Activated naive CD8-positive, alpha-beta T cell treated with anti-CD3 and anti-CD28 coated beads, Interleukin-2, amount 10 ng/mL, durations not matched to agents 7 days and 5 days (primary cell): ENCODE measurements at places on chromosomes 7 and 10. TPM values are rescaled to one million over a fixed set of nuclear protein-coding genes. Genes with fewer than 3 reads are reported as not detected.

Gene FAM24B
- total RNA-seq, result 19.1 TPM

Gene ZP3
- total RNA-seq, result 0.80 TPM

Gene PRSS37
- total RNA-seq, result not detected

GRCh38 chr7:39656415-39656814, 33.0 kb downstream of the RALA start:
- no peak for DNase-seq

DNA sequence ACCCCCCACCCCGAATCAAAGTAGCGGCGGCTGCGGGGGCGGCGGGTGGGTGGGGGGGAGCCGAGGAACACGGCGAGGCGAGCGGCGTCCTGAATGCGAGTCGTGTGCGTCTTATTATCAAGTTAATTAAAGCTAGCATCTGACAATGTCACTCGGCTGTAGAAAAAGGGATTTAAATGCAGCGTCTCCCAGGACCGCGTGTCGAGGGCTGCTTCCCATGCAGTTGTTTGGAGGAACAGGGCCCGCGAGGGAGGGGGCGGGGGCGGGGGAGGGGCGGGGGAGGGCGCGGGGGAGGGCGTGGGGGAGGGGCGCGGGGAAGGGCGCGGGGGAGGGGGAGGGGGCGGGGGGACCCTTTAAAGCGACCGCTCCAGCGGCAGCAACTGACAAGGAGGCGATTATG, 2.7 kb upstream of the UNCX start:
- DNase-seq, result no peak

GRCh38 chr7:88669913-88670312, 89.6 kb upstream of the ZNF804B start:
- no peak for DNase-seq

GRCh38 chr7:25391295-25391861, 163.1 kb upstream of the NPVF start:
- DNase-seq, result no peak

GRCh38 chr10:124559372-124560132, 97.9 kb downstream of the LHPP start:
- DNase-seq, result no peak

GRCh38 chr7:77542895-77543294, 5.8 kb downstream of the PTPN12 start:
- DNase-seq, result no peak

DNA sequence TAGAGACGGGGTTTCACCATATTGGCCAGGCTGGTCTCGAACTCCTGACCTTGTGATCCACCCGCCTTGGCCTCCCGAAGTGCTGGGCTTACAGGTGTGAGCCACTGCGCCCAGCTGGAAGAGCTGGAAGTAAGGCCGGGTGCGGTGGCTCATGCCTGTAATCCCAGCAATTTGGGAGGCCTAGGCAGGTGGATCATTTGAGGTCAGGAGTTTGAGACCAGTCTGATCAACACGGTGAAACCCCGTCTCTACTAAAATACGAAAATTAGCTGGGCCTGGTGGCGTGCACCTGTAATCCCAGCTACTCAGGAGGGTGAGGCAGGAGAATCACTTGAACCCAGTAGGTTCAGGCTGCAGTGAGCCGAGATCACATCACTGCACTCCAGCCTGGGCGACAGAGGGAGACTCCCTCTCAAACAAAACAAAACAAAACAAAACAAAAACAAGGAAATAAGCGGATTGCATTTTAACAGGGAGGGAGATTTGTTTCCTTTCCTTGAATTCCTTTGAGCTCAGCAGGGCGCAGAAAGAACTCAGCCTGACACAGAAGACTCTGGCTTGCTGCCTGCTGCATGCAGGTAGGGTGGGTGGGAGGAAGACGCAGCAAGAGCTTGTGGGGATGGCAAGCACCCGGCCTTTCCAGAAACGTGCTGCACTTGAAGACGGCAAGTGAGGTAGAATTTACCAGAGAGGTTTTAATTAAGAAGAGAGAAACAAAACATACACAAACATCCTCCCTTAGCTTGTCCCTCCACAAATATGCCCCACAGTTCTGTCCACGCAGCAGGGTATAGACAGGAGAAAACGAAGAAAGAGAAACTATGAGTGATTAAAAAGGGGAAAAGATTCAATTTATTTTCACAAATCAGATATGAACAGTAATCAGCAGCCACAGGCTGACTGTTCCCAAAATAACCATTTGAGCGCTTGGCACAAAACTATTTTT, 148.0 kb downstream of the RNF216 start:
- no peak for DNase-seq

GRCh38 chr7:17986851-17987250, 40.8 kb downstream of the PRPS1L1 start:
- DNase-seq, result no peak

- DNase-seq, result no peak
These were observed 64.9 kb downstream of the NPTX2 start for GRCh38 chr7:98681951-98682350.

GRCh38 chr7:55120501-55121198, 101.8 kb downstream of the EGFR start:
- no peak for DNase-seq
